Karpas-422 (cell line): ENCODE measurements at places on chromosomes 3 and 15. TPM values are rescaled to one million over a fixed set of nuclear protein-coding genes. Genes with fewer than 3 reads are reported as not detected.

Gene TF
- 0.36 and 1.6 TPM in 2 replicates for total RNA-seq

Gene CD86
- 8.5 and 24.4 TPM in 2 replicates for total RNA-seq

Gene XXYLT1
- total RNA-seq, result 7.3 and 12.0 TPM in 2 replicates

Gene UNC13C
- total RNA-seq, result not detected in 2 replicates

Gene STARD5
- 0.22 and 0.87 TPM in 2 replicates for total RNA-seq

Gene ACVR2B
- 2.4 and 3.5 TPM in 2 replicates for total RNA-seq

Gene TBCCD1
- 20.6 and 38.7 TPM in 2 replicates for total RNA-seq

Gene KIF15
- total RNA-seq, result 15.2 and 27.1 TPM in 2 replicates

Gene EBLN2
- 5.2 and 7.9 TPM in 2 replicates for total RNA-seq

Gene ROBO2
- total RNA-seq, result 162 and 262 TPM in 2 replicates

Gene SAXO2
- total RNA-seq, result 0.60 and 6.8 TPM in 2 replicates

Gene CHL1
- 9.9 and 23.3 TPM in 2 replicates for total RNA-seq

Gene TMEM212
- total RNA-seq, result not detected in 2 replicates

Gene USP19
- total RNA-seq, result 31.5 and 111 TPM in 2 replicates

Gene TTLL13
- total RNA-seq, result 0.40 TPM in 1 of 2 replicates, not detected in the other

Gene GOLGA6L7
- not detected in 2 replicates for total RNA-seq

Gene EFCC1
- total RNA-seq, result not detected in 2 replicates

Gene KCNMB2
- total RNA-seq, result not detected in 2 replicates

Gene AHSG
- not detected in 2 replicates for total RNA-seq

Gene CDHR4
- total RNA-seq, result not detected in 2 replicates

Gene ACP3
- 0.36 and 0.71 TPM in 2 replicates for total RNA-seq
